ENCODE measurements at places on chromosomes 7 and 10.

DNA sequence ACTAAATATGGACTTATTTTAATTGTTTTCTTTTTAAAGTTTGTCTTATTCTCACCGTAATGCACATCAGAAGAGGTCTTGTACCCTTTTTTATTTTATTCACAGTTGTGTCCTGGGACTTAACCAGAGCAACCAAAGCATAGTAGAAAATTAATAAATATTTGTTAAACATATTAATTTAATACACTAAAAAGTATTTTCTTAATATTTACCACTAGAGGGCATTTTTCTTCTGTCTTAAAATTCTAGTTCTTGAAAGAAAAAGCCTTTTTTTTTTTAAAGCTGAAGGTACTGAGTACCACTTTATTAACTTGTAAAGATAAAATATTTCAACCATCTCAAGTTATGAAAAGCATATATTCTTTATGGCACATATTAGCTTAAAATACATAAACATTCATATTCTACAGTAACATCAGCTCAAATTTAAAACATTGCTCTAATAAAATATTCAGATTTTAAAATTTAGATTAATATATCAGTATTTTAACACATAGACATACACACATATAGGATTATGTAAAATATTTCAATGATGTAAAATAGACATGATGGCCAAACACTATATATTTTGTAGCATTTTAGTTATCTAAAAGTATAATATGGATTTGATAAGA, 260.4 kb downstream of the SEMA3A start:
- no peak for DNase-seq

DNA sequence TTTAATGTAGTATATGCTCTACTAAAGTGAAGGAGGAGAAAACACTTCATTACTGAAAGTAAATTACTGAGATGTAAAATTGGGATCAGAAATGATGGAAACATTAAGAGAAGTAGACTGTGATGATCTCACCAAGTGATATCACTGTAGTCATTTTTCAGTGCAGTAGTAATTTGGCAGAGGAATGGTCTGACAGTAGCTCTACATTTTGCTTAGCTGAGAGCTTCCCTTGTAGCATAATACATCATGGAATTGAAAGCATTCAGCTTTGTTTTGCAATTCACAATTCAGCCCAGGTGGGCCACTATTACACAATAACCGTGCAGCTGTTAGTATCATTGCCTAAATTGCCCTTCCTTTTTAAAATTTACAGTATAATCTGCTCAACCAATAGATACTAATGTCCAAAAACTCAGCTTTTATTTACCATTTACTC, 19.4 kb upstream of the CABCOCO1 start:
- no peak for DNase-seq

- DNase-seq = no peak
Measured at GRCh38 chr7:75658369-75658768, 80.4 kb downstream of the HIP1 start.

GRCh38 chr10:43214071-43214955, 52.6 kb downstream of the RASGEF1A start:
- no peak for DNase-seq

DNA sequence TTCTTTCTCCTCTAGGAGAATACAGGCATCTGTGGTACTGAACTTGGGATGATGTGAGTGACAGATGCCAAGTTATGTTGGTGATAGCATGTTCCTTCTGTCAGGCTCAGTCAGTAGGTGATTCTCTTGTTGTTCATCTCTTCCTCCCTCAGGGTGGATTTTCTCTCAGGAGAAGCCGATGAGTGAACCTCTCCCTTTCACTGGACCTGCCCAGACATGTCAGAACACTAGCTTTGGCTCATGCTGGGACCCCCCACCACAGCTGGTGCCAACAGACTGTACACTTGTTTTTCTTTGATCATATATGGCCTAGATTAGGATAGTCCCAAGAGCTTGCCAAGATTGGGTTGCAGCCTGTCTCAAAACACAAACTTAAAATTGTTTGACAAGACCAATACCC, 129.4 kb downstream of the BMPER start:
- DNase-seq = no peak

- no peak for DNase-seq
Measured at GRCh38 chr7:121172484-121172883, 156.3 kb upstream of the WNT16 start.

- no peak for DNase-seq
Measured at GRCh38 chr7:54546986-54547314, 4.8 kb downstream of the VSTM2A start.

DNA sequence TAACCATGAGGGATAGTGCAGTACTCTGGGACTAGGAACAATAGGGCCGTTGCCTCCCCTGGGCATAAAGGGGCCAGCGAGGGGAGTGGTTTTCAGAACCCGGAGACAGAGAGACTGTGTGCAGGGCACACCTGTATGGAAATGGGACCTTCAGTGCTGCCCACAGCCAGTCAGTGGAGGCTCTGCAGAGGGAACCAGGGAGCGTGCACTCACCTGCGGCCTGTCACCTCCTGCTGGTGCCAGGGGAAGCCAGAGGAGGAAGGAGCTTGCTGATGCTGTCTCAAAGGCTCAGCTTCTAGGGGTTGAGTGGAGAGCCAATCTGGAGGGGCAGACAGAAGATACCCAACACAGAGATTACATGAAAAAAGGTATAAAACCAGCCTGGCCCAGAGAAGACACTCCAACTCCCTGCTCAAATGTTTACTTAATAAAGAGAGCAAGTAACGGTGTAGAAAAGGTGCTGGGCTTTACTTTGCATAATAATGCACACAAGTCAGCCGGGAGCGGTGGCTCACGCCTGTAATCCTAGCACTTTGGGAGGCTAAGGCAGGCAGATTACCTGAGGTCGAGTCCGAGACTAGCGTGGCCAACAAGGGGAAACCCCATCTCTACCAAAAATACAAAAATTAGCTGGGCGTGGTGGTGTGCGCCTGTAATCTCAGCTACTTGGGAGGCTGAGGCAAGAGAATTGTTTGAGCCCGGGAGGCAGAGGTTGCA, 35.5 kb upstream of the WAPL start:
- no peak for DNase-seq

GRCh38 chr10:101941871-101942270, 98.3 kb upstream of the KCNIP2 start:
- DNase-seq = no peak
